Stimulated activated CD4-positive, alpha-beta T cell treated with anti-CD3 and anti-CD28 coated beads, Interleukin-4, amount 100 ng/mL, for 24 hours (primary cell): ENCODE measurements at places on chromosomes 3 and 15.

DNA sequence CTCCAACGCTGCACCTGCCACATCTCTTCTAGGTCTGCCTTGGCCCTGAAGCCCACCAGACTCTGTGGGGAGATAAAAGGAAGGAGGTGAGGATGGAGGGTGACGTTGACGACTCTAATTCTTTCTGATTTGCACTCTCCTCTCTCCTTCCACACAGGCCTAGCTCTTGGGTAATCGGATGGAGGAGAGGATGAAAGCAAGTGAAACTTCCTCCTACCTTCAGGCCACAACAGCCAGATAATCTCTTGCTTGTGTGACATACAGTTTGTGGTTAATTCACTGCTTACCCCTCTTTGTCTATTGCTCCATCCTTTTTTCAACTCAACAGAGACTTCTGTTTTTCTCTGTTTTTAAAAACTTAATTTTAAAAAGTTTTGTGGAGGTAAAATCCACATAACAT is 208.1 kb downstream of the SV2B start:
- DNase-seq: no peak

DNA sequence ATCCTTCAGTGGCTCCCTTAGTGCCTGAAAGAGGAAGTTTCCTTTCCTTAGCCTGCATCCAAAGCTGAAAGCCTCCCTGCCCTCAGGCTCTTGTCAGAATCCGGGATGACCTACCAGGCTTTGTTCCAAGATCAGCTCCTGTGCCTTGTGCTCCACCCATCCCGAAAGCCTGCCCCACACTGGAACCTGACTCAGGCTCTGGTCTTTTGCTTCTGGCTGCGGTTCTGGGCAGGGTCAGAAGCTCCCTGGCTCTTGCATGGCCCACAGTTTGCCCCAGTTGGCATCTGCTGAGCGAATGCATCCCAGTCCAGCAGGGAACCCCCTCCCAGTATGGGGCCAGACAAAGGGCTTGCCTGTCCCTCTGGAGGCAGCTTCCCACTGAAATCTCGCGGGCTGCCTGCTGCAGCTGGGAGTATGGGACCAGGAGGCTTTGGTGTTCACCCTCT is 25.9 kb upstream of the KIF23 start:
- DNase-seq: no peak

DNA sequence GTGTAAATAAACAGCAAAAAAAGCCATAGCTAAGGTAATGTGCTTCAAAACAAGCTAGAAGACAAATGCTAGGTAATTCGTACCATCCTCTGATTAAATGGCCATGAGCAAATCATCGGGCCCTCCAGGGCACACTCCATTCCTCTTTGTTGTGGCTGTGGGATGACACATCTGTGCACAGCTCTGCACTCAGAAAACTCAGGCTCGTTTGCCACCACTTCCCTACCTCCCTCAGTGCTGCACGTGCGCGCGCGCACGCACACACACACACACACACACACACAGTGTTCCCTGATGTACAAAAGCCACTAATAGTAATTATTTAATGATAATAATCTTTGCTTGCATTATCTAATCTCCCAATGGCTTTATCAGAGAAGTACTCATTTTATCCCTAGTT is 336.6 kb downstream of the FEZF2 start:
- no peak for DNase-seq

DNA sequence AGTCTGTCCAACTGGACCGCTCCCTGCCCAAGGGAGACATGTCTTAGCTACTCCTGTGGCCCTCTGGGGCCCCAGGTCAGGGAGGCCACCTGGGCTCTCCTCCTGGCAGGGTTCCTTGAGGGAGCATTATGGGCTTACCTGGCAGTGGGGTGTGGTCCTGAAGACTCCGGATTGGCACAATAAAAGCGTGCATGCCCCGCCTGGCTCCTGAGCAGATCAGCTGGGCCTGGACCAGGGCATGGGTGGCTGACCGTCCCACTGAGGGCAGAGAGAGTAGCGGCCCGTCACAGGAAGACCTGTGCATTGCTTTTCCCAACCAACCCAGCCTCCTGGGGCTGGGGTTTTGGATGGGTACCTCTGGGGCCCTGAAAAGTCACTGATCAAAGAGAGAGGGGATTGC is 5.4 kb downstream of the ACOX2 start:
- DNase-seq: no peak

- DNase-seq: no peak
These were observed 182.4 kb downstream of the CBLB start for GRCh38 chr3:105686278-105686897.

GRCh38 chr15:31342781-31343626 is 16.4 kb downstream of the KLF13 start:
- no peak for DNase-seq

- no peak for DNase-seq
These were observed 111.8 kb upstream of the C15orf61 start for GRCh38 chr15:67409175-67409574.

DNA sequence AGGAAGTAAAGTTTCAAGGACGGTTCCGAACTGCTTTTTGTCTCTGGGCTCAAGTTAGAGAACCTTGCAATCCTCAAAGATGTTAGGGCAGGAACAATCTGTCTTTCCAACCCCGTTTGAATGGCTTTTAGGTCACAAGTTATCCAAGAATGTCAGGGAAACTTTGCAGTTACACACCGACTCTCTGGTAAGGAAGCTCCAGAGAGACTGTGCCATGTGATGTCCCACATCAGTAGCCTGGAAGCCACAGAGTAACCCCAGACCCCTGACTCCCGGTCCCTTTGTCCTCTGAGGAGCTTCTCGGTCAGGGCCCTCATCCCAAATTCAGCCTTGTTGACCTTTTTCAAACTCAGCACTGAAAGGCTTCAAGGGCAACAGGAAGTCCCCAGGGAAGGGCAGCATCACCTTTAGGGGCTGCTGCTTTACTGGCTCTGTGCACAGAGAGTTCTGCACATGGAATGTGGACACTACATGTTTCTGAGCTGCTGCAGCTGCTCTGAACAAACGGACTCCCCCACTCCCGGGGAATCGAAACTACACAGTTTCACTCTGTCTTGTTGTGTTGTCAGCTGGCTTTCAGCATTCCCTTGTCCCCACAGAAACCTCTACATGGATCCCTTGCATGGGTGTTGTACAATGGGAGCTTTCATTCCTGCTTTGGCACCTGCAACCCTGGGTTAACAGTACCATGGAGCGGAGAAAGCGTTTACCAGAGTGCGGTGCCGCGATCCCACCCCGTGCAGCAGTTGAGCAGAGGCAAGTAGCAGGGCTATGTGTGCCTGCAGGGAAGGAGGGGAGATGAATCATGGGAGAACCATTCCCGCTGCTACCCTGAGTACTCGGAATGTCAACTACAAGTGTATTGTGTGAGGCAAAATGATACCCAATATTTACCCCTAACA is 408.2 kb upstream of the THBS1 start:
- DNase-seq: no peak

DNA sequence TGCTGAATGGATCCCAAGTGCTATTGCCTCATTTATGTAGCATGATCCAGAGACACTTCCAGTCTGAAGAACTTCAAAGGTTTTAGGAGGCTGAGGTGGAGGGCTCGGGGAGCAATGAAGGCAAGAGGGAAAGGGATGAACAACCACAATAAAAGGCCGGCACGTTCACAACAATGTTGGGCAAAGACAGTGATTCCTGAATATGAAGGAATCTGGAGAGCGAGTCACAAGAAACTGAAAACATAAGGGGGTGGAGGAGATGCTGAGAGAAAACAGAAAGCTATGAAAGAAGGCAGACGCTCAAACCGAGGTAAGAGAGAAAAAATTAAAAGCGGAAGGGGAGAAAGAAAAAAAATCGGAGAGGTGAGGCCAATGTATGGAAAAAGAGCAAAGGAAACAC is 120.1 kb downstream of the GREM1 start:
- no peak for DNase-seq

DNA sequence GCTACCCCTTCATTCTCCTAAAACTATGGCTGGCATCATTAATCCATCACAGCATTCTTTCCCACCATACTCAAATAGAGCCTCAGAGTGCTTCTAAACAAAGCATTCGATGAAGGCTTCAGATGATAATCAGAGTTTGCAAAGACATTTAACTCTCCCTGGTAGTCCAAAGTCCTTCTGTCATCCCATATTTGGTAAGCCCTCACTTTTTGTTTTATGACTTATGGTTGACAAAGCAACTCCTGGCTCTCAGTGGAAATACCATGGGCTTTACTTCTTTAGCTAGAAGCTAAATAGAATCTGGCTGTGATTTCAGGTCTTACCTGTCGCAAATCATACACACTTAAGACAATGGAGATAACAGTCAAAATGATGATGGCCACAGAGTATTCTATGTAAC is 27.8 kb downstream of the ATP13A5 start:
- DNase-seq: no peak

- no peak for DNase-seq
These were observed 351.0 kb downstream of the FEZF2 start for GRCh38 chr3:62022312-62022711.

- no peak for DNase-seq
These were observed 174.6 kb downstream of the ANXA2 start for GRCh38 chr15:60223176-60223575.

GRCh38 chr3:177778633-177779032 is 581.4 kb upstream of the TBL1XR1 start:
- DNase-seq: no peak

GRCh38 chr15:77032647-77033416 is 37.9 kb downstream of the PSTPIP1 start:
- peak; percentile 2 for DNase-seq

DNA sequence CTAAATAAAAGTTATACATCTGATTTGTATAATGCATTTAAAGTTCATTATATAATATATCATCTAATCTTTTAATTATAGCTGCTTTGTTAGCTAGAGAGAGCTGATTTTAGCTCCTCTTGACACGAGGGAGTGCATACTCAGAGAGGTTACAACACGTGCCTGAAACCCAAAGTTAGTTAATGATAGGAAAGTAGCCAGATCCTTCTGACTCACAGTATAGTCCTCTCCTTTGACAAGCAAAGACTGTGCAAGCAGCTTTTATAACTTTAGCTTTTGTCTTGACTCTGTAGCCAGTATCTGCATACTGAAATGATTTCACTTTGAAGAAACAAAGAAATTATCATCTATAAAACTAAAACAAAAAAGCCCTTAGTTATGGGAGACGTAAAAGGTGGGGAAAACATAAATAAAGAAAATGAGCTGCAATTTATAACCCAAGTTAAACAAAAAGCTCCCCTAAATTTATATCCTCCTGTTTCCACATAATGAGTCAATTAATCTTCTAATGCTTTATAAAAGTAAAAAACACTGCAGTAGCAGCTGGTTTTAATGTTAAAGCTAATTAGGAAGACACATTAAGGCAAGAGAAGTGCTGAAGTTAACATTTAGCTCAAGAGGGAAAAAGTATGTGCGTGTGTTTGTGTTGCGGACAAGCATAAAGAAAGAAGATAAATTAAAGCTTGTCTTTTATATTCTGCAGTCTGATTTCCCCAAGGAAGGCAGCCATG is 13.1 kb downstream of the GABRR3 start:
- DNase-seq: no peak

DNA sequence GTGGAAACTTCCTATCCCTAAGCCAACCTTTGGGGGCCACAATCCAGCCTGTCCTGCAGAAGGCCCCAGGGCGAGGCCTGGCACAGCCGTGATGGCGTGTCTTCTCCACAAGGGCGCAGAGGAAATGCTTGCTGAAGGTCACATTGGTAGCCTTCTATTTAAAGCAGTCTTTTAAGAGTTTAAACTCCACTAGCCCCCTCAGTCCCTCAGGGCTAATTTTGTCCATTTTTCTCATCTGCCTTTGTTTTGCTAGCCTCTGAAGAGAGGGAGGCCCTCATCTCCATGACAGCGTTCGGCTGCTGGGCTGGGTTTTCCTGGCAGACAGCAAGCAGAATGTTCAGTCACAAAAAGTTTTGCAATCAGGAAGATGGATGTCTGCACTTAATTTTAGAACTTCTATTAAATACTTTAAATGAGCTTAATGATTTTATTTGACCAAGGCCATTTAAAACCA is 40.8 kb downstream of the RARB start:
- no peak for DNase-seq

GRCh38 chr3:194870394-194871110 is 184.9 kb downstream of the FAM43A start:
- DNase-seq: no peak

DNA sequence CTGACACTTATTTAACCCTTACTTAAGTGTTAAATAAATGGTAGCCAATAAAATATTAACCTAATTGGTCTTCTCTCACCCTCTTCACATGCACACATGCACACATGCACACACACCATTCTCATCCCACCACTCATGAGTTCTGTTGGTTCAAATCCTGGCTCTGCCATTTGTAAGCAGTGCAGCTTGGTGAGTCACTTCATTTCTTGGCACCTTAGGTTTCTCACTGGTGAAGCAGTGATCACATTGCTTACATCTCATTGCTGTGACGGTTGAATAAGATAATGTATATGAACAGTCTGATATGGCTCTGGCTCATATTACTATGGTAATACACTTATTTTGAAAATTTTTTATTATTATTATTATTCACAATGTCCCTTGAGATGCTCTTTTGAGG is 33.8 kb downstream of the RIOX2 start:
- DNase-seq: no peak

GRCh38 chr3:49716691-49717210 is 2.7 kb downstream of the AMIGO3 start:
- no peak for DNase-seq
